Right hindlimb (tissue), 1 donor: ENCODE measurements at places on chromosomes 6 and 20.

GRCh38 chr6:46051962-46052361 is 36.3 kb upstream of the CLIC5 start:
- DNase-seq, result no peak

GRCh38 chr20:43833511-43834395 is 80.9 kb upstream of the TOX2 start:
- no peak for DNase-seq

DNA sequence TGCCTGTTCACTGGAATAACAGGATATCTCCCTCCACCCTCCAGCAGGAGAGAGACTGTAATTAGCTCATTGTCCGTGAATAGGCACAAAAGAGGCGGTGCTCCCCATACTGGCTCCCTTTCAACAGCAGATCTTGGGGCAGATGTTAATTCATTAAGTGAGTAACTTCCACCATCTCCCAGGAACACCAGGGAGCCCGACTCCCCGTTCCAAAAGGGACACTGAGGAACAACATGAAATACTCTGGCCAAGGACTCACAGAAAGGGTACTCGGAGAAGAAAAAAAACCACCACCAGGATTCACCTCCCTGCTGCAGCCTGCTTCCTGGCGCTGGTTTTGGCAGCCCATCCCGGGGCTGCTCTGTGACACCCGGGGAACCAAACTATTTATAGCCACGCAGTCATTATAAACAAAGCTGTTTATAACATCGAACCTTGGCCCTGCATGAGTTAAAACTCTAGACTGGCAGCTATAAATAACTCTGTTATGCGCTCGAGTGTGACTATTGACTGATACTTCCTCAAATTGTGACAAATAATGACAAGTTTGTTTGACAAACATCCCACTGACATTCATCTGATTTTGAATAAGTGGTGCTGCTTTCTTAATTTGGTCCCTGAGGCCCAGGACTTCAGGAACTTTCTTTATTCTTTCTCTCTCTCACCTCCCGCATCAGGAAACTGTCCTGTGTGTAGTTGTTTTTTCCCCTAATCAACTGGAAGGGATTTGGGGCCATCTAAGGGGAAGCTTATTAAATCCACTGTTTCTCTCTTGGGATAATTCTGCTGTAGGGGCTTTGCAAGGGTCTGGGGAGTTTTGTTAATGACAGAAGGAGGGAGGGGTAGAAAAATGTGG is 521.6 kb downstream of the CD83 start:
- peak; percentile 50 for DNase-seq

- no peak for DNase-seq
These were observed 46.8 kb downstream of the RREB1 start for GRCh38 chr6:7154341-7155139.

DNA sequence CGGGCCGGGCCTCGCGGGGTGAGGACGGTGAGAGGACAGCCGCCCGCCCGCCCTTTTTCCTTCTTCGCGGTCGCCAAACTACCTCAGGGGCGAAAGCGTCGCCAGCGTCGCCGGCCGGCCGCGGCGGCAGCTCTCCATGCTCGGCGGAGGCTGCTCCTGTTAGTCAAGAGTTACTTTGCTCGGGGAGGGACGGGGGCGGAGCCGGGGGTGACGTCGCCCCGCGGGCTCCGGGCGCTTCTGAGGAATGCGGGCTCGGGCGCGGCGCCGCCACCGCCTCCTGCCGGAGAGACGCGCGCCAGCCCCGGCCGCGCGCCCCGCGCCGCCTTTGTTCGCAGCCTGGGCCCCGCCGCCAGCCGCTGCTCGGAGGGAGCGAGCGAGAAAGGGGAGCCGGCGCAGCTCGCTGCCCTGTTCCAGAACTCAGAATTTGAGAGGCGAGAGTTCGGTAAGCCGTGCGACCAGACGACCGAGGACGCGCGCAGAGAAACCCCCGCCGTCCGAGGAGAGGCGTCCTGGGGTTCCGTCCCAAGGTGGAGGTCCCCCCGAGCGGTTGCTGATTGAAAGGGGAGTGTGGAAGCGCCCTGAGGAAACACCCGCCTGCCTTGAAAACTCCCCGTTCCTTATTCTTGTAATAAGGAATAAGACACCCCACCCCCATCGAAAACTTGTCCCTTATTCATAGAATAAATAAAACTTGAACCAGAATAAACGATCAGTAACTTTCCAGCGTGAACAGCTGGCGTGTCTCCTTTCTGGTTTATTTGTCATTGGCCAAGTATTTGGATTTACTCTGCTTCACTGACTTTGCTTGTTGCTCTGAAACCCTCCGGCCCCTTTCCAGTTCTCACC is at the start of gene PTPRK:
PTPRK (minus strand) TSS at position 164 of the 846 bp plus-strand sequence. CDS start 241 bp downstream, outside the sequence.
- peak; percentile 96 for DNase-seq

- DNase-seq, result peak; percentile 34
These were observed 1.3 kb upstream of the RING1 start for GRCh38 chr6:33206864-33207551.
